Neural progenitor cell (in vitro differentiated cells): ENCODE measurements at places on chromosomes 5 and 9.

DNA sequence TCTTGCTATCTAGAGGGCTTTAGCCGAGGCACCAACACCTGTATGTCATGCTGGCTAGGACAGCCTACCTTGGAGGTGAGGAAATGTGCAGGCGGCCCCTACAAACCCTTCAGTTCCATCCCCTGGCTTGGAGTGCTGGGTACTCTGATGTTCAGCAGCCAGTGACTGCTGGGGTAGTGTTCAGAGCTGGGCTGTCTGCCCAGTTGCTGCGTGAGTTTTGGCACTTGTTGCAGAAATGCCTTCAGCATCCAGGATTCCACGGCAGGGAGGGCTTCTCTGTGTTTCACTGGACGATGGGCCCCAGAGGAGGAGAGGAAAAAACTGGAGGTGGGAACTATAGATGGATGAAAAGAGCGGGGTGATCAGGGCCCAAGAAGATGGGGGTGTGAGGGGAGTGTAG is 10.4 kb downstream of the SWI5 start:
- DNase-seq: no peak

- no peak for DNase-seq
Observed at GRCh38 chr5:3034881-3035280, 283.4 kb upstream of the IRX2 start.

DNA sequence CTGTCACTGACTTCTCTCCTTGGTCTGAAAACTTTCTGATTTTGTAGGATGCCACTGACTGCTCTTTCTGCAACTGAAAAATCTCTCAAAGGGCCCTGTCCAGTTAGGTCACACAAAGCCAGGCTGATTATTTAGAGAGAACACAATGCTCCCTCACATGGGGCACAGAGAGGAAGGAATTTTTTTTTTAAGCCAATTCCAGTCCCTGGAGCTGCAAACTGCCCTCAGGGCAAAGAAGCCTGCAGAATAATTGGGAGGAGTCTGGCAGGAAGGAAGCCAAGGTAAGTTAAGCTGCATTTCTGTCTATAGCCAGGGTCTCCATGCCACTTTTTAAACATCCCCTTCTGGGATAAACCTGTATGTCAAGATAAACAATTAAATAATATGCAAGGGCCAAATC is 305.5 kb downstream of the ZSWIM6 start:
- peak; percentile 62 for DNase-seq

DNA sequence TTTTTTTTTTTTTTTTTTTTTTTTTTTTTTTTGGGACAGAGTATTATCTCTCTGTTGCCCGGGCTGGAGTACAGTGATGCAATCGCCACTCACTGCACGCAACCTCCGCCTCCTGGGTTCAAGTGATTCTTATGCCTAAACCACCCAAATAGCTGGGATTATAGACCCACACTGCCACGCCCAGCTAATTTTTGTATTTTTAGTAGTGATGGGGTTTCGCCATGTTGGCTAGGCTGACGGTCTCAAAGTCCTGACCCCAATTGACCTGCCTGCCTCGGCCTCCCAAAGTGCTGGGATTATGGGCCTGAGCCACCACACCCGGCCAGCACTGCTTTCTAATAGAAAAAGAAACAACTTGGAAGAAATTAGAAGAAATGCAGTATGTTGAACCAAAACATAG is 39.2 kb downstream of the TTC1 start:
- no peak for DNase-seq

DNA sequence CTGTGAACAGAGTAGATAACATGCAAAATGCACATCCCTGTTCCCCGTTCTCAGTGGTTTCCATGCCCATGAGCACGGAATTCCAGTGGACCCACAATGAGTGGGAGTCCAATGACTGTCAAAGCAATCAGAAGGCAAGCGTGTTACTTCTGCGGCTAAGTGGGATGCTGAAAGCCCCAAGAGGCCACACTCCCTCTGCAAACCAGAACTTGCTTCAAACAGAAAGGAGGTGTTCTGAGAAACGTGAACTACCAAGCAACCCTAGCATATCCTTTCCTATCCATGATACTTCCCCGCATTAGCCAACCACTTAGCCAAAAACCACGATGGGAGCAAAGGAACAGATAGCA is 21.7 kb upstream of the MVB12B start:
- DNase-seq: no peak

DNA sequence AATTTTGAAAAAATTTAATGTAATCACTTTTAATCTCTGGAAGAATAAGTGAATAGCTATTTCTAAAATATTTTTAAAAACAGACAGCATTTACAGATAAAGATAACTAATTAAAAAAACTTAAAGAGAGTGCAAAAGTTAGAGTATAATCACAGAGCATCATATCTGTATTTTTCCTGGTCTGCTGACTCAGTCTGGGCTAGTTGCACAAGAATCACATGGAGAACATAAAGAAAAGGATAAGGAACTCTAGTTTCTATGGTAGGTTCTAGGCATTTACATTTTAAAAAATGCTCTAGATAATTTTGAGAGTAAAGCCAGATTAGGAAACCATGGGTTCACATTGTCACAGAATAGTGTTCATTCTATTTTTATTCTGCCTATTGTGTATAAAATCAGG is 347.4 kb downstream of the PSAT1 start:
- DNase-seq: no peak

GRCh38 chr5:449151-449550 is 6.2 kb downstream of the EXOC3 start:
- no peak for DNase-seq

DNA sequence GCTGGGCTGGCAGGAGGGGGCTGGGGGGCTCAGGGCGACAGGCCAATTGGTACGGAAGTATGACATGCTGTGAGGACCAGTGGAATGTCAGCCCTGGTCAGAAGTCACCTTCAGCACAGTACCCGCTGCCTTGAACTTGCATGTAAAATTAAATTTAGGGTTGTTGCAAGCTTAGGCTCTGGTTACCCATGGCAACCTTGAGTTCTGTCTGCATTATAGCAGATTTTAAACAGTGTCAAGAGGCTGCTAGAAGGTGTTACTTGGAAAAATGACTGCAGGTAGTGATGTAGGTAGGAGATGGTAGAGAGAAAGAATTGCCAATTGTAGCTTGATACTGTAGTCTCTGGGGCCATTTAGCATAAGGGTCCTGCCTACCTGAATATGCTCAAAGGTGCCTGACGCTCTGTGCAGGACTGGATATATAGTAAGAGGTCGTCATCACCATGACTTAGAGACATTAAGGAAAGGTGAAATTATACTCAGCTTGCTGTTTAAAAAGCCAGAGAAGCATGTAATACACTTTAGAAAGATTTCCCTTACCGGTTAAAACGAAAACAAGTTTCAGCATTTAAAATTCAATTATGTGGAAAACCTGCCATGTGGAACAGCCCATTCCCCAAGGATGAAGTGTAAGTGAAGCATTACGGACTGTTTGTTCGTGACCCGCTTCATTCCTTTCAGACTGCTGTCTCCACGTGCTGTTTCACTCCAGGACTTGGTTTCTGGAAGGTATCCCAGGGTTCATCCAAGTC is 169.0 kb downstream of the PDZD2 start:
- DNase-seq: no peak

DNA sequence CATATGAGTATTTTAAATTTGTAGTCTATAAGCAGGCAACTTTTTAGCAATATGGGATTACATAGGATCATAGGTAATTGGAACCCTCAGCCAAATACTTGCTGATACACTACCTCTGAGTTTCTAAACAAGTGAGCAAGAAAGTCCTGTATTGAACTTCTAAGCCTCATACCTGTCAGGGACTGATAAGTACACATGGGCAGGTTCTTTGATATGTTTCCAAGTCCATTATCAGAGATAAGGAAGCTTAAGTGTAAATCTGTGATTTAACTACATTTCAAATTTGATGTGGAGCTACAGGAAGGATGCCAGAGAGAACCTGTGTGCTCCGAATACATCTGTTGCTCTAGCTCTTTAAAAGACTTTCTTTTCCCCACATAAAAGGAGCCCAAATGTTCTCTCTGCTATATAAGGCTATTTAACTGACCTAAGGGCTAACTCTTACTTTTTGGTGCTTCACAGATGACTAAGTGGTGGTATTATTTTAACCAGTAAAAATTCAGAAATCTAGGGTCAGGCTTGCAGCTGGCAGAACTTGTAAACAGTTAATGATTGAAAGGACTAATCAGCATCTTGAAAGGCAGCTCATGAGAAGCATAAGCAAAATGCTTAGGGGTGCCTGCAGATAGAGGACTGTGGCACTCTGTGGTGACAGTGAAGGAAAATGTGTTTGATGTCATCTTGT is 228.6 kb downstream of the NR3C1 start:
- DNase-seq: no peak

GRCh38 chr9:26567976-26568375 is 324.6 kb downstream of the CAAP1 start:
- no peak for DNase-seq

DNA sequence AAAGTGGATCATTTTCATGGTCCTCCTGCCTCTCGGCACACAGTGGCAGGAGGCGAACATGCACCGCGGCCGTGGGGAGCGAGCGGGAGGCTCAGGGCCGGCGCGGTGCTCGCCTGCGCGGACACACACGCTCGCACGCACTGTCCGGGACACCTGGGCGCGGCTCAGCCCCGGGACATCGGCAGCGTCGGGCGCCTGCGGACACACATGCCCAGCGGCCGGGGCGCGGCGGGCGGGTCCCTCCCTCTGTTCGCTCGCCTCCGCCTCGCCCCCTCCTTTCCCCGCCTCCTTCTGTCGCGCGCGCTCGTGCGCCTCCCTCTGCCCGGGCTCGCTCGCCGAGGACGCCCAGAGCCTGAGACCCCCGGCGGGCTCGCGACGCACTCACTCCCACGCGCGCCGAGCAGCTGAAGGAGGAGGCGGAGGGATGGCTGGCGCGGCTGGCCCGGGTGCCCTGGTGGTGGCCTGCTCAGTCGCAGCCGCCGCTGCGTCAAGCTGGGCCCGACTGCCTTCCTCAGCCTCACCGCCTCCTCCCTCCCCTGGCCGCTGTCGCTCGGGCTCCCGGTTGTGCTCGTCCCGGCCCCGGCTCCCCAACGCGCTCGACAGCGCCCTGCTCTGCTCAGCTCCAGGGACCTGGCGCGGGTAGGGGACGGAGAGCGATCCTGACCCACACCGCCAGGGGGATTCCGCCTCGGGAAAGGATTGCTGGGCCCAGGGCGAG is at the start of gene FRMD3:
TSS of gene FRMD3 (minus strand) at position 230 of the 718 bp plus-strand sequence. CDS start at position 60, 170 bp downstream.
- peak; percentile 91 for DNase-seq

DNA sequence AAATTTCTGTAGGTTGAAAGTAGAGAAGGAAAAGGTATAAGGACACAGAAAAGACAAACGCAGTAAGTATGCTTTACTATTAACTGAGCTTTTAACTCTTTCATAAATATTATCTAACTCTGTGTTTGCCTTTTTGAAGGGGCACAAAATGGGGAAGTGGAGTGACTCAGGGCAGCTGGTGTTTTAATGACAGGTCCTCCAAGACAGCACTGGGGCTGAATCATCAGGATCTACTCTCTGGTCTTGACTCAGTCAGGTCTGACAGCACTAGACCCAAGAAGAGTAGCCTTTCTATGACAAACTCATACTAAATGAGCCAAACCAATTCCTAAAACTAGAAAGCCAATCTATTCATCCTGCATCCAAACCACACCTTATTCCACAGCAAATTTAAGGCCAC is 102.2 kb downstream of the APTX start:
- no peak for DNase-seq

DNA sequence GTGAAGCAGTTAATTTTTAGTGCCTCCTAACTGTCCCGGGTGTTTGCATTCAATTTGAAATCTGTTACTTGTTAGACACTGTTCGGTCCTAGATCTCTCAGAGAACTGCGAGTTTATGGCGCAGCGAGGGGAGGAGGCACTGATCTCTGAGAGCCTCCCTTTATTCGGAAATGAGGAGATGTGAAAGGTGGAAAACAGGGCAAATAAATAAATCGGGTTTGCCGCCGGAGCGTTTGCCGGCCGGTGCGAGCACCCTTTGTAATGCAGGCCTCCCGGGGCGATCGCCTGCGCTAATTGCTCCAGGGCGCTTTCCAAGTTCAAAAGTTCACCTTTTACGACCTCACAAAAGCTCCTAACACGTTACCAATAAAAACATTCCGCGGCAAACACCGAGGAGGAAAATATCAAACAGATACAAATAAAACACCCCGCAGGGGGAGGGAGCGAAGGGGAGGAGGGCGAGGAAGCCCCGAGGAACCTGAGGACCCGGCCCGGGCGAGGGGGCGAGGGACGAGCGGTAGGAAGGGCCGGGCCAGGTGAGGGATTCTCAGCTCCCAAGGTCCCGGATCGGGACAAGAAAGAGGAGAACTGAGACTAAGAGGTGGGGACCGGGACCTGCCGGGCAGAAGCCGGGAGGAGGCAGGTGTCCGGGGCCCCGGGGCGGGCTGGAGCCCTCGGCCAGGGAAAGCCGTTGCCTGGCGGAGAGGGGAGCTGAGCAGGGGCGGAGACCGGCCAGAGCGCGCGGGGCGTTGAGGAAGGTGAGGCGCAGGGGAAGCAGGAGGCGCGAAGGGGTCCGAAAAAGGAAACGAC is 1.4 kb downstream of the NR6A1 start:
- DNase-seq: peak; percentile 67

DNA sequence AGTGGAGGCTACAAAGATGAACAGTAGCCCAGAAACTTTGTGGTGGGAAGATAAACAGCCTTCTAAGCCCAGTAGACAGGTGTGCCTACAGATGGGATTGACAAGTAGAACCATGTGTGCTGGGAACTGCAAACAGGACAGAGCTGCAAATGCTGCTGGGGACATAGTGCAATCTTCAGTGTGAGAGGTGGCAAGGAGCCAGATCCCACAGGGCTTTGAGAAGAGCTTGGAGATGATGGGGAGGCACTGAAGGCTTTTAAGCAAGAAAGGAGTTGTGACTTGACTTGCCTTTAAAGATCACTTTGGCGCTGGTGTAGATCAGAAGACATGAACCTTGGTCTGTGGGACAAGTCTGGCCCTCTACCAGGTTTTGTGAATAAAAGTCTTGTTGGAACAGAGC is 675.2 kb downstream of the ACTL7B start:
- DNase-seq: no peak

- DNase-seq: no peak
Observed at GRCh38 chr5:95969651-95970358, 8.2 kb upstream of the ELL2 start.

GRCh38 chr9:130660326-130660682 is 4.1 kb upstream of the PRDM12 start:
- DNase-seq: no peak

GRCh38 chr5:78405829-78406750 is 45.7 kb downstream of the SCAMP1 start:
- no peak for DNase-seq

DNA sequence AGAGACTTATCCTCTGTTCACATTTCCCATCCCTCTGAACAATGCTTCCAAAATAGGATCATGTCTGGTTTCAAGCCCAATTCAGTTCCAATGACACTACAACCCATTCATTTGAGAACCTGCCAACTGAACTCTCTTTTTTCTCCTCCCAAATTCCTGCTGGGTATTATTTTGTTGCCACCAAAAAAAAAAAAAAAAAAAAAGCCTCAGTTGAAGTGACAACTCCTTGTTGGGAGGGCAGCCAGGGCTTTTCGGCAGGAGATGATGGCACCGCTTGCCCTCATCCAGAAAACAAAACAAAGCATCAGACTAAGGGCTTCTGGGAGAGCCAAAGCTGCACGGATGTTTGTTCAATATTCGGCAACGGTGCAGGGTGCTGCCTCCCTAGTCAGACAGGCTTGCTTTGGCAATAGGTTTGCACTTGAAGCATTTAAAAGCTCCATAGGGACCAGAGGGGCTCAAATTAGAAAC is 30.6 kb upstream of the TRIM32 start:
- no peak for DNase-seq

GRCh38 chr9:135819905-135820304 is 87.4 kb downstream of the CAMSAP1 start:
- no peak for DNase-seq
